H4 (cell line): ENCODE measurements at places on chromosomes 6 and 20. TPM values are rescaled to one million over a fixed set of nuclear protein-coding genes. Genes with fewer than 3 reads are reported as not detected.

GRCh38 chr6:41846666-41847237 lies 48.4 kb downstream of the USP49 start:
- peak; percentile 88 for DNase-seq

DNA sequence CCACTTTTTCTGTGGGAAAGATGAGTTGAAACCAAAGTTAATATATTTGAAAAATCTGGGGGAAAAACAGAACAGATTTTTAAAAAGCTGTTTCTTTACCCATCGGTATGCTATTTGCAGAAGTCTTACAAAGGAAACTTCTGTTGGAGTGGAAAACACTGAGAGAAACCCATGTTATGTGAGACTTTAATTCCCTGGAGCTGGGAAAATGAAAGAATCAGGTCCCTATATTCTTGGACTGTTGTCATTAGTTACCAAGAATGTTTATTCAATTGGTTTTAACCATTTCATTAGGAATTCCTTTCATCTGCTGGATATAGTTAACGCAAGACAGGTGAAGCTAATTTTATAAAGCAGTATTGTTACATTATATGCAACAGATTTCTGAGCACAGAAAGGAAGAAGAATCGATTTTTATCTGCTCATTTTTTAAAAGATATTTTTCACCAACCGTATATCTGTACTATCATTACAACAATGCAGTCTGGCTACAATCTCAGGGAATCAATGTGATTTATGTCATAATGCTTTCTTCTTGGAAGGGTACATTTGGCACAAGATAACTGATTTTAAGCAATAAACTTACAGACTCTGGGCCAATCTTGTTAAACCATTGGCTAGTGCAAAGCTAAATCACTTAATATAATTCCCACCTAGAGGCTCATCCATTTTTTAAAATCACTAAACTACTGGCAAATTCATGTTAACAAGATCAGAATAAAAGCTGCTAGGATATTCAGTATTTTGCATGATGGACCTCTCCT lies 170.0 kb downstream of the MOXD1 start:
- DNase-seq, result no peak

DNA sequence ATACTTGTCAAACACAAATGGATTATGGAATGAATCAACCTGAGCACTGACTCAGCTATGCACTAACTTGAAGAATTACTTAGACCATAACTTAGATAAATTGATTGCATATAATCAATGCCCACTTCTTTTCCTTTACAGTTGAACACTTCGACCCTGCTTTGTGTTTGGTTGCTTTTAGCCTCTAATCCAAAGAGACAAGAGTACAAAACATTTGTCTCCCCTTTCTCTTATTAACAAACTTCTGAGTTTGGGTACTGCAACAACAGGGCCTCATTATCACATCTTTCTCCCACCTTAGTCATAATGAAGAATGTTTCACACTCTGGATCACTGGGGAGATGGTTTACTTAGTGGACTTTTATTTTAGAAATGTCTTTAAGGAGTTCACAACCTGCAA lies 2.6 kb upstream of the TAAR6 start:
- DNase-seq, result no peak

GRCh38 chr6:135976585-135976984 lies 125.1 kb downstream of the PDE7B start:
- DNase-seq, result no peak

- peak; percentile 39 for DNase-seq
Observed at GRCh38 chr6:165766457-165766856, 103.4 kb upstream of the PDE10A start.

GRCh38 chr6:25431306-25431974 lies 152.3 kb downstream of the CARMIL1 start:
- no peak for DNase-seq

DNA sequence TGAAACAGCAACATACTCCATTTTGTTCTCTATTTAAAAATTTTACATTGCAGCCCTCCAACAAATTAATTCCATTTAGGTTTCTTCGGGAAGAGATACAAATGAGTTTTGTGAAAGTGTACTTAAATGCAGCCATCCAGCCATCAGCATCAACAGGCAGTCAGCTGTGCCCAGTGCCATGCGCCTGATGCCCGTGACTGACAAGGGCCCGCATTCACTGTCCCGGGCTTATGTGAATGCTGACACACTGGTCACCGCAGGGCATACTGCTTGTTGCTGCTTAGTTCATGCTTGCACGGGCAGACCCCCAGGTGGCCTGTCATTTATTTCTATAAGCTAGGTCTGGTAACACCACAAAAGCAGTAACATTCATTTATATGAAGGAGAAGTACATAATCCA lies 224.9 kb upstream of the QKI start:
- no peak for DNase-seq

DNA sequence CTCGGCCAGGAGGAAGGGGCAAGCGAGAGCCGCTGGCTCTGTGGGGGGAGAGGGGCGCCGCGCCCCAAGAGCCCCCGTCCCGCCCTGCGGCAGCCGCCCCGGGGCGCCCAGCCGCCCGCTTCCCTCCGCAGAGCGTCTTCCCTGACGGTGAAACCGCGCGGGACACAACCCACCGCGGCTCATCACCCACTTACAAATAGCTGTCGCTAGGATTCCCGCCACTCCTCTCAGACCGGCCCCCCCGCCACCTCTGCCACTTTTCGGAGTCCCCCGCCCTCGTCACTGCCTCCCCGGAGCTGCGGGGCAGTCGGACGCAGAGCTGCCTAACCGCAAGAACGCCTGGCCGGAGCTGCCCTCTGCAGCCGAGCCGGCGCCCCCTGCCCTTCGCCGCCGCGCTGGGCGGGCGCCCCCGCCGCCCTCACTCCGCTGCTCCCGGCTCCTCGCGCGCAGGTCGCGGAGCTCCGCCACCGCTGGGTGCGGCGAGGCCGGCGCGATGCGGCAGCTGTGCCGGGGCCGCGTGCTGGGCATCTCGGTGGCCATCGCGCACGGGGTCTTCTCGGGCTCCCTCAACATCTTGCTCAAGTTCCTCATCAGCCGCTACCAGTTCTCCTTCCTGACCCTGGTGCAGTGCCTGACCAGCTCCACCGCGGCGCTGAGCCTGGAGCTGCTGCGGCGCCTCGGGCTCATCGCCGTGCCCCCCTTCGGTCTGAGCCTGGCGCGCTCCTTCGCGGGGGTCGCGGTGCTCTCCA lies at the start of gene SLC35D3:
Gene SLC35D3, plus strand, starts transcription at position 366 of the 749 bp plus-strand sequence. Its CDS starts 128 bp downstream, at position 494.
- DNase-seq, result no peak

DNA sequence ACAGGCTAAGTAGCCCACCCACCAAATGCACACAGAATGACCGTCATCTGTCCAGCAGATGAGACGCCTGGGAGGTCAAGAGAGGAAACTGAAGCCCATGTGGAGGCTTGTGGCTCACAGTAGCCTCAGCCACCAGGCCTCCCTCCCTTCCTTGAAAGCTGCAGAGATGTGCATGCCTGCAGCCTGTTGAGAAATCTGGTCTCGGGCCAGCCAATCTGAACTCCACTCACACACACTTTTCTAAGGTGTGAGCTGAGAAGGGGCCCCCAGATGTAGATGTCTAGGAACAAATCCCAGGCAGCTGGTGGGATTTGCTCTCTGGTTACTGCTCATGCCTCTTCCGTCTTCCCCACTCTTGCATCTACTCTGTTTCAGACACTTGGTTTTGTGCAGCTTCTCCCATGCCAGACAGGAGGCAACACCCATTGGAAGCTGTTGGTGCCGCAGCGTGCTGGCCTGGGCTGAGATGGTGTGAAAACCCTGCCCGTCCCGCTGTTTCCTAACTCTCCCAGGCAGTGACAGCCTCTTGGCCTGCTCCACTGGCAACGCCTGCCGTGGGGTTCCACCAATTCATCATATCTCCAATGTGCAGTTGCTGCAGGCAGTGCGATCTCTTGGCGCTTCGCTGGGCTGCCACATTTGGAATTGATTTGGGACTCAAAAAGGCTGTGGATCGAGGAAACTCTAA lies 24.1 kb upstream of the PAX1 start:
- DNase-seq, result no peak

GRCh38 chr6:145963216-145964068 lies 716 bp downstream of the SHPRH start:
- peak; percentile 4 for DNase-seq

Gene HLA-DRB5
- total RNA-seq, result not detected in 2 replicates

Gene BCAS1
- 0.12 TPM in 1 of 2 replicates, not detected in the other for total RNA-seq

Gene PHACTR3
- total RNA-seq, result 0.29 TPM in 1 of 2 replicates, not detected in the other

Gene PGC
- total RNA-seq, result not detected in 2 replicates

Gene SPEF1
- 0.21 TPM in 1 of 2 replicates, not detected in the other for total RNA-seq

Gene CRIP3
- total RNA-seq, result not detected in 2 replicates

Gene NFS1
- total RNA-seq, result 27.4 and 42.0 TPM in 2 replicates
